ENCODE measurements at places on chromosomes 1 and 21. TPM values are rescaled to one million over a fixed set of nuclear protein-coding genes. Genes with fewer than 3 reads are reported as not detected.

Gene UBASH3A
- 0.07 TPM for polyA plus RNA-seq

Gene OR2G6
- not detected for polyA plus RNA-seq

Gene RNU1-3
- not detected for polyA plus RNA-seq

Gene SHISAL2A
- polyA plus RNA-seq, result 1.5 TPM

Gene SMIM1
- 5.3 TPM for polyA plus RNA-seq

Gene IGSF5
- 0.46 TPM for polyA plus RNA-seq

Gene HMCN1
- 54.6 TPM for polyA plus RNA-seq

Measured in left renal pelvis (tissue), 4 donors.